Nucleus accumbens (tissue), 56 donors: ENCODE measurements at places on chromosomes 1 and 21.

DNA sequence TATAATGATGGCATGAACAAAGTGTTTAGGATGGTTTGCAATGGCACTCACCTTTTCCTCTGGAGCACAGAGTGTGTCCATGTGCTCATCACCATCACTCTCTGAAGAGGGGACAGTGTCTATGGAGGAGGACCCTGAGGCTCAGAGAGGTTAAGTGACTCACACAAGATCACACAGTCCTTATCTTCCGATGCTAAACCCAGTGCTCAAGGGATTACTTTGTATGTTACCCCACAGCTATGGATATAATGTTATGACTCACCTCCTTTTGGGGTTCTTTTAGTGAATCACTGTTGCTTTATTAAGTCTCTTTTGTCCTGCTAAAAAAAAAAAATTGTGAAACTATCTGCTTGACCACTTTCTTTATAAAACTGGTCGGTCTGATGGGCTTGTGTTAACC lies 67.6 kb downstream of the TENT5C start:
- DNase-seq: no peak

- no peak for DNase-seq
Measured at GRCh38 chr1:113784104-113784779, 25.0 kb upstream of the PHTF1 start.

DNA sequence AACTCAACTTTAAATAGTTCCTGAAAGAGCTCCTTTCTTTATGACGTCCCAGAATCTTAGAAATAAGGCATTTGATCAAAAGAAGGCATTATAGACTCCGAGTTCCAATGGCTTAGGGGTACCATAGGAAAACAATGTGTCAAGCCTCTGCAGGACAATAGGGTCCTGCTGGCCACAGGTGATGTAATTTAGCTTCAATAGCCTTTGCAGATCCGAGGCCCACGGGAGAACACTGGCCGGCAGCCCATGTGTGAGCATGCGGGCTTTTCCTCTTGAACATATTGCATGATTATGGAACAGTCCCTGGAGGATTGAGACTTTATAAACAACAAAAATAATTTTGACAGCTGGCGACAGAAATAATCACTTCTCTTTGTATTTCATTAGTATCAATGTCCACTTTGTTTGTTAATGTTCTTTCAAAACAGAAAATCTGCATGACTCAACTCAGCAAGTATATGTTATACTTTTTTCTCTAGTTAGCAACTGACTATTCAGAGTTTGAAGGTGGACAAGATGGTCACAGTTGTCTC lies 49.0 kb upstream of the NR5A2 start:
- no peak for DNase-seq

DNA sequence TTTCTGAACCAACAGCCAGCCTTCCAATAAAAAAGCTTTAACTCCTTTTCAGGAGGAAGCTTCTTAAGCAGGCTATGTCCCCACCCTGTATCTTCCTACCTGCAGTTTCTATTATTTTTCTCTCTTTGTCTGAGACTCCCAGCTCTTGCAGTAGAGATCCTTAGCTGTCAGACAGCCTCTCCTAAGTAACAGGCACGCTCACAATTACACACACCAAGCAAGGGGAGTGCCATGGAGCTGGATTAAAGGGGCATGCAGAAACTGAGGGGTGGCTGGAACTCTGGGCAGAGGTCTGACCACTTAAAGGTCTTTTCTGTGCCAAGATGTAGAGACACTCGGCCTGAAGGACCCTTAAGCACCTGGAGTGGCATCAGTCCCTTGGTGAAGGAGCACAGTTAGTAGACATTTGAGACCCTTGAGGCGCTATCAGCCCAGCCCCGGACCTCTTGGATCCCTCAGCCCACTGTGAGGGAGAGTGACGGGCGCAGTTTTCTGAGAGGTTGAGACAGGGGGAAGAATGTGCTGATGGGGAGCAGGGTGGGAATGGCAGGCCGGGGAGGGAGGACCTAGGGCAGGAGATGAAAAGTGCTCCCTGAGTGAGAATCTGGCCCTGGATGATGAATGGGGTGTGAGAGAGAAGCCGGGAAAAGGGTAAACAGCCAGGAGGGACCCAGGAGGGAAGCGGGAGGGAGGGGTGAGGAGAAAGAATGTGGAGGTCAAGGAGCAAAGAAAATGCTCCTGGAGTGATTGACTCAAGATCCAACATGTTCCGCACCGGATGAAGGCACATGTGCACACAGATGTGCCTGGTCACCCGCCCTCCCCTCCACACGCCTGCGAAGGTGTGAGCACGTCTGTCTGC lies 13.3 kb downstream of the PLXNA2 start:
- no peak for DNase-seq

- no peak for DNase-seq
Measured at GRCh38 chr21:37231249-37231645, 35.9 kb downstream of the VPS26C start.

- DNase-seq: no peak
Measured at GRCh38 chr1:8825985-8826481, 8.6 kb upstream of the RERE start.

DNA sequence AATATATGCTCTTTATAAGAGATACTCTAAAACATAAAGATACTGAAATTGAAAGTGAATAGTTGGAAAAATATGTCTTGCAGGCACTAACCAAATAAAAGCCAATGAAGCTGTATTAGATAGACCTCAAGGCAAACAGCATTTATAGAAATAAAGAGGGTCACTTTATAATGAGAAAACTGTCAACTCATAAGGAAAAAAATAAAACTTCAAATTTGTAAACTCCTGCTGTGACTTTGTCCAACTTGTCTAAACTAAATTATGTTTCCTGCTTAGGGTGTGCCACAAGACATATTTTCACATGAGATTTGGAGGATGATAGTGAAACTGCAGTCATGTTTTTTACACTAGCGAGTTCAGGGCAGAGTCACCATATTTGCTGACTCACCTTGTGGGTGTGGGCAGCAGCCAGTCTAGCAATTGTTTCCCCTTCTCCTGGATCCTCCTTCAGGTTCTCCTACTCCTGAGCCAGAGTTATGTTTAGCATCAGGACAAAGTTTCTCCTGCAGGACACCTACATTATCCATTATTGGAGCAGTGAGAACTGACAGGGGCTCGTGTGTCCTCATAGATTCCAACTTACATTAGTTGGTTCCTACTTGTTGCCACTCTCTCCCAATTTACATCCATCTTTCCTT lies 43.8 kb downstream of the CD53 start:
- DNase-seq: no peak

GRCh38 chr1:77584884-77585283 lies 97.6 kb downstream of the ZZZ3 start:
- DNase-seq: no peak

DNA sequence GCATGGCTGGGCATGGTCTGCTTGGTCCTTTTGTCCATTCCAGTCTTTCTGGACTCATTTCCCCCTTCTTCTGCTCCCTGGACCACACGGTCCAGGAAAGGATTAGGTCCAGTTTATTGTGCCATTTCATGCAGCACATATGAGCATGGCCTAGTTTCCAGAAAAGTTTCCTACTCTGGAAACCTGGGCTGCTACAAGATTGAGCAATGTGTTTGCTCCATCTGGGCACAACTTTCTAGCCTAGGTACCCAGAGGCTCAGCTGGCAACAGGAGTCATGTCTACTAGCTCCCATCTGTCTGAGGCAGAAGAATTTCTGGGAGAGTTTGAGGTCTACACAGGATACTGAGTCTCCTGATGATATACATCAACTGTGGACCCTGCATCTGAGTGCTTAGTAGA lies 14.8 kb downstream of the FMOD start:
- no peak for DNase-seq

DNA sequence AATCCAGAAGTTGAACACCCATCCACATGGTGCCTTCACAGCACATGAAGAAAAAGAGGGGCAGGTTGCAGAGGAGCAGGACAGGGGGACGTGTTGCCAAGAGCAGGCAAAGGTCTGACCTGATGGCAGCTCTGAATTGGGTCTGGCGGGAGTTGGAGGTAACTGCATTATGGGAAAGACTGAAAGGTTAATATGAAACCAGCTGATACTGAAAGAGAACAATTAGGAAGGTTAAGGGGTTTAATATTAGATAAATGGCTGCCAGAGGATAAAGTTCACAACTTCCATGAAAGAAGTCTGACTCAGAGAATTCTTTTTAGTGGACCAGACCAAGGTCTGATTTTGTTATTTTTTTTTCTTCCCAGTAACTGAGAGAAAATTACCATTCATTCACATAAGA lies 76.1 kb downstream of the CD58 start:
- DNase-seq: no peak

DNA sequence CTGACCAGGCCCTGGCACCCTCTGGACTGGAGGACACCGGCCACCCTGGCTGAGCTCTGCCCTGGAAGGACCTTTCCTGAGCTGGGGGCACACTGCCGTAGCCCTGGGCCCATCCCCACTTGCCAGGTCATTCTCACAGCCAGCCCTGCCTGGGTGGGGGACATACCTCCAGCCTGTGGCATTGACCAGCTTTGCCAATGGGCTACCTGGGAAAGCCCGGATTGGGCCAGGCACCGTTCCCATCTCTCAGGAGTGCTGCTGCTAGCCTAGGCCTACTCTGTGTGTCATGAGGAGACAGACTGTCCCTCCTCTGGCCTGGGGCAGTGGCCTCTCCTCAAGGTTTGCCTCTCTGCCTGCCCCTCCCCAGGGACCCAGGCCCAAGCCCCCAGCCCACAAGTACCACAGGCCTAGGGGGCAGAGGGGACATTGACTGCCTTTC lies 40.0 kb downstream of the COQ8A start:
- no peak for DNase-seq
